ENCODE measurements at places on chromosomes 1 and 21. TPM values are rescaled to one million over a fixed set of nuclear protein-coding genes. Genes with fewer than 3 reads are reported as not detected.

DNA sequence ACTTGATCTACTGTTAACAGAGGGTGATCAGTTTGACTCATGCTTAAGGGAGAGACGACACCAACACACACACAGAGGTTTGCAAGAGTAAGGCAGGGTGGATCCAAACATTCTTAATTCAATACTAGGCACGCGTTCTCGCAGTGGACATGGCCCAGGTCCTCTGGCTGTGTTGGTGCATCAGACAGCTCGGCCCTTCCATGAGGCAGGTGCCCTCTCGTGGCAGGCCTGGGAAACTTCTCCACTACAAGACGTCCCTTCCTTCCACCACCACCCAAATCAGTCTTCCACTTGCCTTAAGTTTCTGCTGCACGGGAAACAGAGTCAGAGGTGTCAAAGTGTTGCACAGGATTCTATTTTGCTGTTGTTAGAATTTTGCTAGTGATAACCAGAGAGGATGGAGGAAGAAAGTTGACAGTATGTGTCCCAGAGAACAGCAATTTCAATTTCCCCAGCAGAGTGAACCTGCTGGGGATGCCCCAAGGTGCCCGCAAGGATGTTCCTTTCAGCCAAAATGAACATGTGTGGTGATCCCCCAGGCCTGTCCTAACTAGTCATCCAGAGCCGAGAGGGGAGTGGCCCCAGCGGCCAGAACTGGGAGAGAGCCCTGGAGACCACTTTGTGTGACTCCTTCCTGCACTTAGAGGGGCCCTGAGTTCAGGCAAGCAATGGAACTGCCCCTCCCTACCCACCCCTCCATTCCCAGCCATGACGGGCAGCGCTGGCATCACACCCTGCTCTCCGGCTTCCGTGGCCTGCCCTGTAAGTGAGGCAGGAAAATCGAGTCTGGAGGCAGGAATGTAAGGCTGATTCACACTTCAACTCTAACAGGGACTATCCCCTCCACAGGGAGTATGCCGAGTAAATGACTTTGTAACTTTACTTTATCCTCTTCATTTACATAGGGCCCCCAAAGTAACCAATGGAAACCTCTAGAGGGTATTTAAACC is 34.8 kb downstream of the MX1 start:
- H3K36me3 ChIP-seq = peaks cover 35% of the 10 kb centered on the region
- no peaks in the 10 kb centered on the region for H3K27me3 ChIP-seq
- H3K4me1 ChIP-seq = peaks cover 17% of the 10 kb centered on the region
- H3K27ac ChIP-seq = no peak overlapping the region
- no peak overlapping the region for H3K4me3 ChIP-seq

DNA sequence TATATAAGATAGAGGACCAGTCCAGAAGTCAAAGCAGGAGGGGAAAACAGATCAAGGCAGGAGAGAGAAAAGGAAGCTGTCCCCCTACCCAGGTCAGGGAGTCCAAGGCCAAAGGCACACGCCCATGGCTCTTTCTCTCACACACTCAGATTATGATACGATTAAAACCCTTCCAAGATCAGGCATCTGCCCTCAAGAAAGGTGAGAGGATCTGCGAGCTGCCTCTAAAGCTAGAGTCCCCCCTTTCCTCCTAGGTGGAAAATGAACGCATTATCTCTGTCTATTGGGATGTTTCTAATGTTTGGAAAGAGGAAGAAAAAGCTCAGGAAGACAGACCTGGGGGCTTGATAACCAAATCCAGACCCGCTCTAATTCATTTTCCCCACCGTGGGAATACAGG is 7.6 kb downstream of the PAFAH2 start:
- H3K36me3 ChIP-seq = peaks cover 13% of the 10 kb centered on the region
- no peaks in the 10 kb centered on the region for H3K27me3 ChIP-seq
- peaks cover 6% of the 10 kb centered on the region for H3K4me1 ChIP-seq
- H3K4me3 ChIP-seq = no peak overlapping the region
- no peak overlapping the region for H3K27ac ChIP-seq

DNA sequence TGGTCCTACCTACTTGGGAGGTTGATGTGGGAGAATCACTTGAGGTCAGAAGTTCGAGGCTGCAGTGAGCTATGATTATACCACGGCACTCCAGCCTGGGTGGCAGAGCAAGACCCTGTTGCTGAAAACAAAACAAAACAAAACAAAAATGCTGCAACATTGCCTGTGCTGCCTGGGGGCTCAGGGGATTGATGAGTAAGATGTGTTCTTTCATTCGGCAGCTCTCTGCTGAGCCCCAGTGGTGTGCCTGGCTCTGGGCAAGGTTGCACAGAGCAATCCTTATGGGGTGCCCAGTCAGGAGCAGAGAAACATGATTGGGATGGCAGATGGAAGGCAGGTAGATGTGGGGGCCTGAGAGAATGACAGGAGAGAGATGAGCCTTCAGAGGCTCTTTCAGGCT is 28.6 kb upstream of the KDM4A start:
- H3K4me1 ChIP-seq = no peaks in the 10 kb centered on the region
- no peak for DNase-seq
- H3K36me3 ChIP-seq = peaks cover 56% of the 10 kb centered on the region

DNA sequence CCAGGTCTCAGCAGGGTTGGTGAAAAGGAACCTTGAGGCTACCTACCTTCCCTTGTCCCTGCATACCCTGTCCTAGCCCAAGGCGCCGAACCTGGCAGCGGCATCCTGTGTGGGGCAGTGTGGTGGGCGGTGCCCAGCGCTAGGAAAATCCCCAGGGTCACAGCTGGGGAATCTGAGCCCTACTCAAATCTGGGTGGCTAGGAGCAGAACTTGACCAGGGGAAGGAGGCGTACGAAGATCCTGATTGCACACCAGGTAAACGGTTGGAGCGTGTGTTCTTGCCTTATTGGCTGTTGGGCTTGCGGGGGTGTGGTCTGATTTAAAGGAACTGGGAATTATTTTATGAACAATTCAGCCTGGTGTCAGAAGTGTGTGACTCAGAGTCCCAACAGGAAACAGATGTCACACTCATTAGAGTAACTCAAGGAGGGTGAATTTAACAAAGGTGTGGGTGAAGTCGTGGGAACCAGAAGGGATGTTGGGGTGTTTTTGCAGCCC is 118.6 kb downstream of the LRIG2 start:
- DNase-seq = no peak
- peaks cover 7% of the 10 kb centered on the region for H3K4me1 ChIP-seq
- 0 out of 2 replicates have a peak, but pooled peaks cover 2% of the 10 kb centered on the region for H3K27me3 ChIP-seq
- no peak overlapping the region for H3K27ac ChIP-seq
- H3K36me3 ChIP-seq = peaks cover 3% of the 10 kb centered on the region

BRDT gene
- 0.13 TPM for total RNA-seq

DNA sequence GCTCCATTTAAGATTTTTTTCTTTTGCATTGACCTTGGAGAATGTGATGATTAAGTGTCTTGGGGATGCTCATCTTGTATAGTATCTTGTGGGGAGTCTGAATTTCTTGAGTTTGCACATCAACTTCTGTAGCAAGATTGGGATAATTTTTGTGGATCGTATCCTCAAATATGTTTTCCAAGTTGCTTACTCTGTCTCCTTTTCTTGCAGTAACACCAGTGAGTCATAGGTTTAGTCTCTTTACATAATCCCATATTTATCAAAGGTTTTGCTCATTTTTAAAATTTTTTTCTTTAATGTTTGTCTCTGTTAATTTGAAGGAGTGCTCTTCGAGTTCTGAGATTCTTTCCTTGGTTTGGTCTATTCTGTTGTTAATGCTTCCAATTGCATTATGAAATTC is 41.7 kb upstream of the ANGPTL1 start:
- H3K4me3 ChIP-seq = no peak overlapping the region
- H3K27me3 ChIP-seq = no peaks in the 10 kb centered on the region
- H3K36me3 ChIP-seq = peaks cover 25% of the 10 kb centered on the region
- DNase-seq = no peak
- H3K4me1 ChIP-seq = no peaks in the 10 kb centered on the region

- peaks cover 44% of the 10 kb centered on the region for H3K36me3 ChIP-seq
- peaks cover 38% of the 10 kb centered on the region for H3K4me1 ChIP-seq
- DNase-seq = no peak
- no peak overlapping the region for H3K4me3 ChIP-seq
- H3K27me3 ChIP-seq = no peaks in the 10 kb centered on the region
Observed at GRCh38 chr1:17017435-17017834, 5.7 kb upstream of the ATP13A2 start.

DNA sequence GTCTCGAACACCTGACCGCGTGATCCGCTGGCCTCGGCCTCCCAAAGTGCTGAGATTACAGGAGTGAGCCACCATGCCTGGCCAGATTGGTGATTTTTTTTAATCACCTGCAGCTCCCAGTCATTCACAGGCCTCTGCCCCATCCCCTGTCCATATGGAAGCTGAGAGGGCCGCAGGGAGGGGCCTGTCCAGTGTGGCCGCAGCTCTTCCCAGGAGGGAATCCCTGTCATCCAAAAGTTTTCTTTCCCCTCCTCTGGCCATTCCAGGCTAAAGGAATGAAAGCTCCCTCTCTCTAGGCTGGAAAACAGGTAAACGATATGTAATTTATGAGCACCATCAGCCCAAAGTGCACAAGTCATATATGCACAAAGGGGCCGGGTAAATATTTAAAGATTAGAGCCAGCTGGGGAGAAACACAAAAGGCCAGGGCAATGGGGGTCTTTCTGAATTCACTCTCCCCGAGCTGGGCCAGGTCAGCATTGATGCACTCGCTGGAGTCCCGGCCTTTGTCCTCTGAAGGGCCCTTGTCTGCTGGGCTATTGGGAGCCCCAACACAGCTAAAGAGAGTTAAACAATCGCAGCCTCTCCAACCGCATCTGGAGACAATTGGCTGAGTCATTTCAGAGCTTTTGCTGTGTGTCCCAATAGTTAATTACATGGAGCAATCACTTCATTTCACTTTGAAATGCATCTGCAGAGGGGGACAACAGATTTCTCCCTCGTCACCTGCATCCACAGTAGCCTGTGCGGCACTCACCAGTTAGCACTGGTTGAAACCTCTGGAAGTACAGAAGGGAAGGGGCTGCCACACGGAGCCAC is 3.8 kb upstream of the HES3 start:
- peak overlapping the region; percentile 99 for H3K27ac ChIP-seq
- no peaks in the 10 kb centered on the region for H3K36me3 ChIP-seq
- H3K4me1 ChIP-seq = peaks cover 52% of the 10 kb centered on the region
- H3K4me3 ChIP-seq = peak overlapping the region; percentile 59
- peaks cover 9% of the 10 kb centered on the region for H3K27me3 ChIP-seq

GRCh38 chr1:10866321-10867093 is 70.1 kb upstream of the CASZ1 start:
- H3K27ac ChIP-seq = no peak overlapping the region
- peaks cover 45% of the 10 kb centered on the region for H3K4me1 ChIP-seq
- H3K4me3 ChIP-seq = peak overlapping the region; percentile 77
- H3K36me3 ChIP-seq = no peaks in the 10 kb centered on the region
- peaks cover 40% of the 10 kb centered on the region for H3K27me3 ChIP-seq

RALGPS2 gene
- 33.8 TPM for total RNA-seq
